Activated CD4-positive, alpha-beta T cell treated with anti-CD3 and anti-CD28 coated beads for 1 hour (primary cell): ENCODE measurements at places on chromosomes 11 and 22.

GRCh38 chr22:22877523-22878210, 9.9 kb upstream of the IGLL5 start:
- peak; percentile 61 for DNase-seq

DNA sequence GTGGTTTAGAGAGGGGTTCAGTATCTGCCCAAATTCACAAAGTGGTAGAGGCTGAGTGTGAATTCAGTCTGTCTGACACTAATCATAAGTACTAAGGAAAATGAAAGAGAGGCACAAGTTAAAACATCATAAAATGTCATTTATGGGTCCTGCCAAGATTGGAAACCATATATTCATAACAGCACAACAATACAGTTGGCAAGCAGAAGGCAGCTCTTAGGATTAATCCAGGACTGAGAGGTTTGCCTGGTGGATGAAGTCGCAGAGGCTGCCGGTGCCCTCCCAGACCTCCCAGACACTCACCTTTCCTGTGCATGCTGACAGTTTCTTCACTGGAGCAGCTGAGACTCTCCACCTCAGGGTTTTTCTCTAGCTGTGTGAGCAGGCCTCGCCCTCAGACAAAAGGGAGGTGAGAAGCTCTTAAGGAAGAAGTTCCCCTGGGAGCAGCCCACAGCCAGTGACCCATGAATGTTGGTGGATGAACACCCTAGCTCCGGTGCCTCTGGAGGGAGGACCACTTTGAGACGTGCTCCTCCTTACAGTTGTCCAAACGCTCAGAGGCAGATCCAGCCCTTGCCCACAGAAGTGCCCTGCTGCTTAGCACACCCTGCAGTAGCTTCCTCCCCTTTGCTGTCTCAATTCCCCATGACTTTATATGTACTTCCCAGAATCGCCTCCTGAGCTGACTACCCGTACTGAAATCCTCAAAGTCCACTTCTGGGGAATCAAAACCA, 43.7 kb downstream of the MAML2 start:
- DNase-seq = no peak

DNA sequence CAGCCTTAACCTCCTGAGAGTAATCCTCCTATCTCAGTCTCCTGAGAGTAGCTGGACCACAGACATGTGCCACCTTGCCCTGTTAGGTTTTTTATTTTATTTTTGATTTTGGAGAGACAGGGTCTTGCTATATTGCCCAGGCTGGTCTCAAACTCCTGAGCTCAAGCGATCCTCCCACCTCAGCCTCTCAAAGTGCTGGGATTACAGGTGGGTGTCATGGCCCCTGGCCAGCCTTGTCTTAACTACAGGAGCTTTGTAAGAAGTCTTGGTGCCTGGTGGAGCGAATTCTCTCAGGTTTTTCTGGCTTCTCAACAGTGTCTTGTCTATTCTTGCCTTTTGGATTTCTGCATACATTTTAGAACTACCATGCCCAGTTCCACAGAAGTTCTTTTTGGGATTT, 546.4 kb downstream of the TBC1D22A start:
- DNase-seq = no peak

DNA sequence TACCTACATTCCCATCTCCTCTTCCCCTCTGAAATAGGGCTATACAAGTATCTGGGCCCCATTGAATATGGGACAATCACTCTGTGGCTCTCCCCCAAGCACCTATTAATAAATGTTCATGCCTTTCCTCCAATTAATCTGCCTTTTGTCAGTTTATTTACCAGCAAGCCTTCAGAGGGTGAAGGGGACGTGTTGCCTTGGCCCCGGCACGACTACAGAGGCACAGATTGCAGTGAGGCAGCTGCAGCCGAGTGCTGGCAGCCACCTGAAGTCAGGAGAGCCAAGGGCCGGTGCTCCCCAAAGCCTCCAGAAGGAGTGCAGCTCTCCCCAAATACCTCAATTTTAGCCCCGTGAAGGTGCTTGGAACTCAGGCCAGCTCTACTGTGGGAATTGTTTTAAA, 580.9 kb upstream of the B3GAT1 start:
- DNase-seq = no peak

- no peak for DNase-seq
Observed at GRCh38 chr22:48754611-48755058, 1073.0 kb downstream of the BRD1 start.

- peak; percentile 41 for DNase-seq
Observed at GRCh38 chr11:72736452-72737069, 15.6 kb downstream of the ARAP1 start.

DNA sequence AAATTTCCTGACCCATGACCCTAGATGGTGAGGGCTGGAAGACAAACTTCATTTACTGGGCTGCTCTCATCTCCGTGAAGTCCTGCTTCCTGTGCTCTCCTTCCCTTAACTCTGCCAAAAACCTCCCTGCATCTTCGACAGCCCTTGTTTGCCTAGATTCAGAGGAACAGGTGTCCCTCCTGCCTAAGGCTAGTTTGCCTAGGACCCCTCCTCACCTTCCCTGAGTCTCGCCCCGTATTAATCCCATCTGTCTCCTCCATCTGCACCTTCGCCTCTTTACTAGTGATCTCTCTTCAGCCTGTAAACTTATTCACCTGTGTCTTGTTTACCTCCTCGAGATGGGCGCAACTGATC, 33.1 kb downstream of the EIF3F start:
- DNase-seq = no peak

DNA sequence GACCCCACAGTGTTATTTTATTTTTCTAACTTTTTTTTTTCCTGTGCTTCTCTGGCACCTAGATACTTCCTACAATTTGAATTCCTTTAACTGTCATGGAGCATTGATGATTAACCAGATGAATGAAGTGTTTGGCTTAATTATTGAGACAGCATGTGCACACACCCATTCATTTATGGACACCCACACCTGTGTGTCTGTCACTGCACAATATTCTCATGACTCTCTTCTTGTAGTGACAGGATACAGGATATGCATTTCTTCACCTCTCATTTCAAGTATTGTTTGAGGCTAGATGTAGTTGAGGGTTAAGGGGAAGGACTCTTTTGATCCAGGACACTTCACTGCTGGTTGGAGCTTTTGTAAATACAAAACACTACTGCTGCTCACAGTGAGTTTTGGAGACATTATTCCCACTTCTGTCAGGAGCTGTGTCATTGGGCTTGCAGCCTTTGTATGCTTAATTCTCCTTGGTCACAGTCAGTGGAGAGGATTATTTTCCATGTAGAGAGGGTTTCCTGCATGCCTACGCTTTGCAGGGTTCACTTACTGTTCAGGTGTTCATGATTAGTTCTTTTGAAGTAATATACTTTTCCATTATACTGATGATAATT, 33.5 kb downstream of the SPECC1L start:
- no peak for DNase-seq

DNA sequence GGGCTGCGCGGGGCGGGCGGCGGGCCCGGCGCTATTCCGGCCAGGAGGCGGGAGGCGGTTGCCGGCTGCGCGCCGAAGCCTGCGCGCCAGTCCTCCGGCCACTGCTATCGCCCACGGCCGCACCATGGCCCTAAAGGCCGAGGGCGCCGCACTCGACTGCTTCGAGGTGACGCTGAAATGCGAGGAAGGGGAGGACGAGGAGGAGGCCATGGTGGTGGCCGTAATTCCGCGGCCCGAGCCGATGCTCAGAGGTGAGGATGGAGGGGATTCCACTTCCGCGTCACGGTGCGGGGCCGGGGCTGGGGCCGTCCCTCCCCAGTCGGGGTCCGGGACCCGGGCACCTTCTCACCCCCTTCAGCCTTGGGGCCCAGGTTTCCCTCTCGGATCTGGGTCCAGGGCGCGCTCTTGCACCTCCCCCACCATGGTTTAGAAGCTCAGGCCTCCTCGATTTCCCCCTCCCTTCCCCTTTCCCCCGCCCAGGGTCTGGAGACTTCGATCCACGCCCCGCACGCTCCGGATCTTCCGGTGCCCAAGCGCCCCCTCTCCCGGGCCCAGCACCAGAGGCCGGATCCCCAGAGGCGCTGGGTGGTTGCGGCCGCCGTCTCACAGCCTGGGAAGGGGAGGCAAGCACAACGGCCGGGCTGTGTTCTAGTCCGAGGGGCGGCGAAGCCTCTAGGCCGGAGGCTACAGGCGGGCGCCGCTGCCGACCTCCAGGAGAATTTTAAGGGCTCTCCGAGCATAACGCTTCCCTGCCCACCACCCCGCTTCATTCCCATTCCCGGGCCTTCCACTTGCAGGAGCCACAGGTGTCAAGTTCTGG, 517 bp downstream of the SPINDOC start:
- DNase-seq = no peak

DNA sequence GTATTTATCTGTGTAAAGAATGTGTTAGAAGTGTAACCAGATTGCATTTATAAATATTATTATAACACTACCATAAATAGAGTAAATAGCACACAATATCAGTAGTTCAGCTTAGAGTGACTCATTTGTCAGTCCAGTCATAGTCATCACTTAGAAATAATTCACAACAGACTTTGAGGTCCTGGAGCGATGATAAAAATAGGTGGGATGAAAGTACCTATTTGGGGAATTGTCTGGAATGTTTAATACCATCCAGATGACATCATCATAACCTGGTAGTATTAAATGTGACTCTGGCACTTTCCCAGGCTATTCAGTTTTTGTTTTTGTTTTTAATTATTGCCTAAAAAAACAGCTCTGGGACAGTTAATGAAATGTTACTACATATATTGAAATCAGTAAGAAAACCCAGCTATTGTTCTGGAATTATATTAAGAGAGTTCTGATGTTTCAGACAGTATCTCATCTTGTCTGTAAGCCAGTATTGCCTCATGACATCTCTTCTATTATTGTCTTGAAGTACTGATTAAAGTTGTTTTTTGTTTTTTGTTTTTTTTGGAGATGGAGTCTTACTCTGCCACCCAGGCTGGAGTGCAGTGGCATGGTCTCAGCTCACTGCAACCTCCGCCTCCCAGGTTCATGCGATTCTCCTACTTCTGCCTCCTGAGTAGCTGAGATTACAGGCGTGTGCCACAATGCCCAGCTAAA, 74.8 kb downstream of the SIK2 start:
- no peak for DNase-seq

DNA sequence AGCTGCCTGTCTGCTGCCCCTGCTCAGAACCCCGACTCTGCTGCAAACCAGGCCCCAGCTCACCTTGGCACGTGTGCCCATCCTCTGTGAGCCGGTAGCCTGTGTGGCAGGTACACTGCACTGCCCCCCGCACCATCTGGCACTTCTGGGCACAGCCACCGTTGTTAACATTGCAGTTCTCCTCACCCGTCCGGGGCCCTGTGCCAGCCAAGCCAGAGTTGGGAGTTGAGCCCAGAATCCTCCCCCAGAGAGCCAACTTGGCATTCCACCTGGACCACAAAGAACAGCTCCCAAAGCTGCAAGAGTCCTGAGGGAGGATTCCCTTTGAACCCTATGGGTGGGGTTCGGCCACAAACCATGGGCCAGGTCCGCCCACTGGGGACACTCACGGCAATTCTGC, 22.5 kb downstream of the LRP4 start:
- no peak for DNase-seq

DNA sequence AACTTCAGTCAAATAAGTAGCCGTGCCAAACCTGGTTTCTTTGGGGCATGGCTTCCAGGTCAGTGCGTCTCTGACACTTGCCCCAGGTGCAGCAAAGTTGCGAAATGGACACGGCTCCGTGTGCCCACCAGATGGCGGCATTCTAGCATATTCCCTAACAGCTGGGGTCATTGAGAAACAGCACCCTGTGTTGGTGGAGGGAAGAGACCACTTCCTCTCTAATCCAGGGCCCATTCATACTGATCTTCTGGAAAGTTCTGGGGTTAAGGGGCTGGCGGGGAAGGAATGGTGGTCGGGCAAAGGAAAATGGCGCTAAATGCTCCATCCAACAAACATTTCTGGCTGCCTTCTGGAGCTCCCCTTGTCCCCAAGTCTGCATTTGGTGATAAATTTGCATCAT, 141.2 kb upstream of the TIMP3 start:
- peak; percentile 33 for DNase-seq

DNA sequence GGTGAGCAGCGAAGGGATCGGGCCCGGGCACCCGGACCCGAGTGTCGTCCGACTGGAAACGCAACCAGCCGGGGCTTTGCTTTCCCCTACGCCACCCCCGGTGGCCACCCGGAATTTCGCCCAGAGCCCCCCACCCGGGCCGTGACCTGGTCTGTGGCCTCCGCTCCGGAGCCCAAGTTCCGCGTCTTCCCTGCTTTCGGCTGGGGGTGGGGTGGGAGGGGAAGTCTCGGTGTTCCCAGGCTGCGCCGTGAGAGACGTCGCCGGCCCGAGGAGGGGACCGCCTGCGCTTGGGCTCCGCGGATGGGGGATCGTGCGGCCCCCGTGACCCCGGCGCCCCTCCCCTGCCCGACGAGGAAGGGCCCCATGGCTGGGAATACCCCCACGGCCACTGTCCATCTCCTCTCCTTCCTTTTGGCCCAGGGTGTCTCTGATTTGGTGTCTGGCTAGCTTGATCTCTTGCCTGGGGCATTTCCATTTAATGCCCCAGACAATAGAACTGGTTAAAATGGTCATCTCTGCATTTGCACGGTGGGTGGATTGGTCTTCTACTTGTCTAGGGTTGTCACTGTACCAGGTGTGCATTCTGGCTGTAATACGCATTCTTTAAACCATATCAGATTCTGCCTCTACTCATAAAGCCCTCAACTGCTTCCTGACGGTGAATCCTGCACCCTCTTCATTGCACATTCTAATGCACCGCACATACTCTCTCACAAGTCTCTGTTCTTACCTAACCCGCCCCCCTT, 789 bp downstream of the SIK2 start:
- DNase-seq = no peak

DNA sequence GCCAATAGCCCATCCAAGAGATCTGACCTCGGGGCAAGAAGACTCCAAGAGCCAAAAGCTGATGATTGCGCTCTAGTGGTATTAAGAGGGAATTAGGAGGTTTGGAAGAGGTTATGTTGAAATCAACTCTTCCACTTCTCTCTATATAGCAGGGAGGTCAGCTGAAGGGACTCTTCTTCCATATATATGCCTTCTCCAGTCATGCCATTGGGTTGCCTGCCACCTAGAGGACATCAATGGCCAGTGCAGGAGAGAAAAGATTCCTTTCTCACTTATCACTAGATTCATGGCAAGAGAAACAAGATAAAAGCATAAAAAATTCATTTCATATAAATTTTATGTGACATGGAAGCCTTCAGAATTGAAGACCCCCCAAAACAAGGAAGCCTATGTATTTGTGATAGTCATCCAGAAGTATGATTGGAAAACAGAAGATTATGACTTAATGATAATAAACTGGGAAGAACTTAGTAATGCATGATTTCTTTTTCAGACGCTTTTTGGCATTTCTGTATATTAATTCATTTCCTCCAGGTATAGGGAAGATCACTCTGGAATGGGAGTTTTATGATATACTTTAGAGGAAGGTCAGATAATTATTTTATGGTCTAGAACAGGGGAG, 435.1 kb upstream of the DDI1 start:
- no peak for DNase-seq

GRCh38 chr11:94028436-94028835, 7.3 kb downstream of the HEPHL1 start:
- no peak for DNase-seq
